ENCODE measurements at places on chromosomes 7 and 10.
A peak's percentile ranks its signal among the peaks of the same experiment; 100 is the strongest.

DNA sequence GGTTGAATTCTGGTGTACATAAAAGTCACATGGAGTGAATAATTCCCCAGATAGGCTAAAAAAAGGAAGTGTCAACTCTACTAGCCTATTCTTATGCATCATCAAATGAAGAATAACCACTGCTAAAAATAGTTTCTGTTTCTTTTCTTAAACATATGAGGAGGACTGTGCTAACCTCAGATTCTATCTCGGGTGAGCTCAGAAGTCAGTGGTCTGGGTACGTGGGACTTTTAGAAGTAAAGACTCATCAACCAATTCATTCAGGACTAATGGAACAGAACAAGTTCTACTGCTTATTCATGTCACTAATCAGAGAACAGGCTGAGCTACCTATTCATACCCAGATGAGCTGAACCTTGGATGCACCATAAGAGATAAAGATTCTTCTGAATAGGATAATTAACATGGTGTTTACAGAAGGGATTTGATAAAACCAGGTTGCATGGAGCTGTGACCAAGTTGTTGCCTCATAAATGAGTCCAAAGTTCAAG is 9.5 kb upstream of the ASAH2 start:
- no peak for DNase-seq

GRCh38 chr7:141466151-141466904 is 84.9 kb upstream of the AGK start:
- DNase-seq = no peak

GRCh38 chr7:105133986-105134655 is 120.1 kb downstream of the KMT2E start:
- DNase-seq = no peak

GRCh38 chr7:121531175-121532070 is 135.3 kb upstream of the FAM3C start:
- no peak for DNase-seq

DNA sequence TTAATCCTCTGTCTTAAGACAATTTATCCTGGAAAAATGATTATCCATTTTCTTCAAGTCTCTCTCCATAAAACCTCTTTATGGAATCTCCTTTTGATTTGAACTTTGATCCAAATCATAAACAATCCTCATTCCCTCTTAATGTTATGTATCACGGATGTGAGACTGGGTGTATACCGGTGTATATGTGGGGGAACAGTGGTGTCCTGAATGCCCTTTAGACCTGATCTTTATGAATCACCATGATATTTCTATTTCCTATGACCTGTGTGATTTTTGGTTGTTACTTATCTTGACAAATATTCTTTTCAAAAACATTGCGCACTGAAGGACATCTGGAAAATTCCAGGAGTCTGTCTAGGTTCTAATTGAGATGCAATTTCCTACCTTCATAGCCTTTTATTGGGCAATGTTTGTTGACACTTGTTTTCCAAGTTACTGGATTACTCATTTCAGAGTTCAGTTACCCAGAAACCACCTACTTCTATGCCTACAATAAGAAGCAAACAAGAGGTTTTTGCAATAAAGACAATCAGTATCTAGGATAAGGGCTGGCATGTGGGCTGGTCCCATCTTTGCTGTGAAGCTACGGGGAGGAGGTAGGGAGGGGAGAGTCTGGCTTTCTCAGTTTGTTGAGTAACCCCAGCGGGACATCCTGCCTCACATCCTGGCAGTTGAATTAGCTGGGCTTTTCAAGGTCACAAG is 190.4 kb downstream of the CTTNBP2 start:
- no peak for DNase-seq

- no peak for DNase-seq
Observed at GRCh38 chr10:68666280-68666760, 54.7 kb upstream of the CCAR1 start.

DNA sequence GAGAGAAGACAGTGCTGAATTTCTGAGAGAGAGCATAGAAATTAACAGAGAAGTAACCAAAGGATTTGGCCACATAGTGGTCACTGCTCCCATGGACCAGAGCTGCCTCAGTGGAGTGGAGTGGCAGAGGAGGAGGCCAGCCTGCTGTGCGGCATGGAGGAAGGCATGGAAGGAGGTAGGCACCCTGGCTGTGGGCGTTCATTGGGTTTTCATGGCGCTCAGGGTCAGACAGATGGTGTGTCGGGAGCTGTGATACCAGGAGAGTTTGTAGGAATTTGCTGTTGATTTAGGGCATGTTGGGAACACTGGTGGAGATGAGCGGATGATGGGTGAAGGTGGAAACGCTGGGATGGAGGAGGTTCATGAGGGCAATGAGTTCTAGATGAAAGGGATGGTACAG is 78.9 kb upstream of the INSYN2A start:
- no peak for DNase-seq

DNA sequence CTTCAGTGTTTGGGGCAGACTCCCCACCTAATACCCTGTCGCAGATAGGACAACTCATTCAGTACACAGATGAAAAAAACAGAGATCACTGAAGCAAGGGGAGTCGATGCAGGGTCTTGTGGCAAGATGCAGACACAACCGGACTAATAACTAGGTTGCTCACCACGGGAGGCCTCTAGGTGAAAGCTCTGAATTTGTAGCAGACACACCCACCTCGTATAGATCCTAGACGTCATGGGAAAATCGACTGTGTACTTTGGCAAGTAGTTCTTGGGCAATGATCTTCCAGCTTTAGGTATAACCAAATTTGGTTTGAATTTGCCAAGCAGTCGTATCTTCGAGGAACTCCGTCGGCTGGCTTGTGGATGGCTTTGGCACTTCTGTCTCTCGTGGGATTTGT is 88.1 kb downstream of the TCF7L2 start:
- no peak for DNase-seq

- no peak for DNase-seq
Observed at GRCh38 chr10:77223526-77224460, 413.8 kb downstream of the KCNMA1 start.

- no peak for DNase-seq
Observed at GRCh38 chr10:122233857-122234348, 37.2 kb upstream of the BTBD16 start.

DNA sequence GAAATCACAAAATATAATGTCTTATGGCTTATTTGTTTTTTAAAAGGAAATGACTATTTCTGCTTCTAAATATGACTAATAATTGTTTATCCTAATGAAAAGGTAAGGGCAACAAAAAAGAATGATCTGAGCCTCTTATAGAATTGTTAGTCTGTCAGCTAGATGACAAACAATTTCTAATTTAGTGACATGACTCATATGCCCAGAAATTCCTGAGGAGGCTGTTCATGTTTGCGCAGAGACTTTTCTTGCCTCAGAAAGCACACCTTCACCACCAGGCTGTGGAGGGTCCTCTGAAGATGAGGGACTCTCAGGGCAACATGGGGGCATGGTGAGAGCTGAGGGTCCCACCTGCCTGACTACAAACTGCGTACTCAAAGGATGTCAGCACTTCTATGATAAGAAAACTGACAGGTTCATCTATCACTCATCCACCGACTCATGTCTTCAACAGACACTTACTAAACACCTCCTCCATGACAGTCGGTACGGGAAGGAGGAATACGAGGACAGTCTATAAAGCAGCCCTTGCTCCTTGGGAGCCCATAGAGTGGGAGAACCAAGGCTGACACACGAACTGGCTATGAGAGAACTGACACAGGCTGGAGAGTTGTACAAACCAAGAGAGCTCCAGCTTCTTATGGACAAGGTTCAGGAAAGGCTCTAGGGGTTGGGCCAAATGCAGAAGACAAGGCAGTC is 102.0 kb downstream of the PKD1L1 start:
- no peak for DNase-seq

GRCh38 chr10:102344067-102344466 is 51.4 kb upstream of the NFKB2 start:
- DNase-seq = no peak

DNA sequence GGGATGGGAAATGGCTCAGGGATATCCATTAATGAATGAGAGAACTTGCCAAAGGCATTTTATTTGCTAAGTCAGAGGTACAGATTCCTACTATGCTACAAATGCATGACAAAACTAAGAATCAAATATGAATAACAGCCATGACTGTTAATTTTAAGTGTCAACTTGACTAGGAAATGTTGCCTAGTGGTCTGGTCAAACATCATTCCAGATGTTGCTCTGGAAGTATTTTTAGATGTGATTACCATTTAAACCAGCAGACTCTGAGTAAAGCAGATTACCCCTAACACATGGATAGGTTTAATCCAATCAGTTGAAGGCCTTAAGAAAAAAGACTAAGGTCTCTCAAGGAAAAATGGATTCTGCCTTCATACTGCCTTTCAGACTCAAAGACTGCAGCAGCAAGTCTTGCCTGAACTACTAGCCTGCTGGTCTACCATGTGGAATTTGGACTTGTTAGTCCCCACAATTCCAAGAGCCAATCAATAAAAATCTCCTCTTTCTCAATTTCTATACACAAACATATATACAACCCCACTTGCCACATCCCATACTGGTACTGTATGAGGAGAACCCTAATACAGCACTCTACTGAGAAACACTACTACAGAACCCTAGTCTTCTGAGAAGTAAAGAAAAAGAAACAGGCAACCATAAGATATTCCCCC is 119.1 kb downstream of the NRBF2 start:
- DNase-seq = no peak

DNA sequence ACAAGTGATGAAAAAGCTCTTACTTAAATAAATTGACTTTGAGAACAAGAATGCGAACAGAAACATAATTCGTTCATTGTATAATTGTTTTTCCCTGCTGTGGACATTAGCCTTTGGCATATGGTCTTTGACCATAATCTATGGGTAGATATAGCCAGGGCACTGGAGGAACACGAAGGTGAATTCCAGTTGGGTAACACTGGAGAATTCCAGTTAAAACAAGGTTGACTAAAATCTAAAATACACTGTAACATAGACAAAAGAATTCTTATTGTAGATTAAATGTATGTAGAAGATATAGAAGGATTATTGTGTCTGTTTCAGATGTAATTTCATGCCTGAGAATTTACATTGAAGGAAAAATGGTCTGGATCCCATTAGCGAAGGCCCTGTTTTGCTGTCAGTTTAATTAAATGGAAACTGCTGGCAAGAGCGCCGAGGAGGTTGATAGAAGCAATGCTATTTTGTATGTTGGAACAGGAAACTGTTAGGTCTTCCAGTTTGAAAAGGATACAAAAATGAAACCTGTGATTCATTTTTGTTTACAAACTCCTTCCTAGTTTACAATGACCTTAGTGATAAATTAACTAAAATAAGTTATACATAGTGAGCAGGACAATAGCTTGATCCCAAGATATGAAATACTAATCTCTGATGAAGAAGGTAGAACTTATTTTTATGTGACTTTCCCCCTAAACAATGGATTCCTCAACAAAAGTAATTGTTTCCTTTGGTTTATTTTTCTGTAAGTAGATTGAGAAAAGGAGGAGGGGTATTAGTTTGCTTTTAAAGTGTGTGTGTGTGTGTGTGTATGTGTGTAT is 68.9 kb downstream of the ARID5B start:
- no peak for DNase-seq

GRCh38 chr10:2392145-2392812 is 655.0 kb upstream of the ADARB2 start:
- DNase-seq = no peak

GRCh38 chr10:106991091-106991490 is 173.4 kb downstream of the SORCS1 start:
- DNase-seq = no peak

GRCh38 chr7:30238721-30239441 is 45.5 kb upstream of the ZNRF2 start:
- DNase-seq = no peak

- no peak for DNase-seq
Observed at GRCh38 chr7:31603046-31603445, 84.0 kb upstream of the PPP1R17 start.

- DNase-seq = peak; percentile 15
Observed at GRCh38 chr7:36742911-36743775, 18.8 kb upstream of the AOAH start.

DNA sequence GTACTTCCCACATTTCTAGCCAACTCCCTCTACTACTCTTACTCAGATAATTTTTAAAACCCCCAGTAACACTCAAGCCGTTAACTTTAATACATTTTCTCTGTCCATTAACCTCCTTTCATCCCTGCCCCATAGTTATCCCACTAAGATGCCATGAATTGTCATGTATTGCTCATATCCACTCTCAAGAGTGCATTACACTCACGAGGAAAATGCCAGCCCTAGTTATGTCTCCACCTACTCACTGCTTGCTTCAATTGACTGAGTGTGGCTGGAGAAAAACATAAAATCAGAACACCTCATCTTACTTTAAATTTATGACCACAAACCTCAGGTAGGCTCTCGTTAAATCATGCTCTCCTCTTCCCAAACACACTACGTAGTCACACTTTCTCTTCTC is 324.1 kb upstream of the NPSR1 start:
- no peak for DNase-seq

GRCh38 chr10:61028861-61029361 is 84.9 kb upstream of the RHOBTB1 start:
- DNase-seq = no peak

GRCh38 chr10:76632767-76633051 is 1004.9 kb downstream of the KCNMA1 start:
- peak; percentile 10 for DNase-seq

GRCh38 chr10:128140425-128140824 is 14.2 kb upstream of the MKI67 start:
- no peak for DNase-seq

GRCh38 chr10:19683960-19684359 is 132.3 kb upstream of the PLXDC2 start:
- no peak for DNase-seq
